ENCODE measurements at places on chromosomes 5 and 9.

- no peak for DNase-seq
These were observed 10.4 kb upstream of the ALDH1B1 start for GRCh38 chr9:38382141-38382540.

- DNase-seq, result no peak
These were observed at the start of gene PALM2AKAP2 for GRCh38 chr9:109779711-109780452. PALM2AKAP2 (plus strand) TSS chr9:109780198; CDS start chr9:109780489, 291 bp downstream.

- DNase-seq, result no peak
These were observed 558.3 kb downstream of the PTPRD start for GRCh38 chr9:10054456-10054855.

- DNase-seq, result no peak
These were observed 390.9 kb downstream of the LRRC70 start for GRCh38 chr5:62969409-62970120.

DNA sequence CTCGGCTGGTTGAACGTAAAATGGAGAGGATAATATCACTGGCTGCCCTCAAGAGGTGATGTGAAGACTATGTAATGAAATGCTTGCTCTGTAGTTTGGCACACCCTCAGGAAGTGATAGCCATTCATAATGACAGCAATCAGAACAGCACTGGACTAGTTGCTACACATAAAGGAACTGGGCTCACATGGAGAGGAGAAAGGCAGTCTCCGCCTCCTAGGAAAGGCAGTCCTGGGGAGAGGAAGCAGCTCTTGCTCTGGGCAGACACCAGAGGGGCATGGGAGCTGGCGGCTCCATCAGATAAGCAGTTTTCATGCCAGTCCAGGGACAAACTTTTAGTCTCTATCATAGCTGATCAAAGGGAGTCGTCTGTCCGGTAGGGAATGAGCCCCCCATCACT, 46.9 kb downstream of the ARHGEF37 start:
- no peak for DNase-seq

Data from naive thymus-derived CD4-positive, alpha-beta T cell (primary cell).